ENCODE measurements at places on chromosomes 7 and 10.
A peak's percentile ranks its signal among the peaks of the same experiment; 100 is the strongest.

DNA sequence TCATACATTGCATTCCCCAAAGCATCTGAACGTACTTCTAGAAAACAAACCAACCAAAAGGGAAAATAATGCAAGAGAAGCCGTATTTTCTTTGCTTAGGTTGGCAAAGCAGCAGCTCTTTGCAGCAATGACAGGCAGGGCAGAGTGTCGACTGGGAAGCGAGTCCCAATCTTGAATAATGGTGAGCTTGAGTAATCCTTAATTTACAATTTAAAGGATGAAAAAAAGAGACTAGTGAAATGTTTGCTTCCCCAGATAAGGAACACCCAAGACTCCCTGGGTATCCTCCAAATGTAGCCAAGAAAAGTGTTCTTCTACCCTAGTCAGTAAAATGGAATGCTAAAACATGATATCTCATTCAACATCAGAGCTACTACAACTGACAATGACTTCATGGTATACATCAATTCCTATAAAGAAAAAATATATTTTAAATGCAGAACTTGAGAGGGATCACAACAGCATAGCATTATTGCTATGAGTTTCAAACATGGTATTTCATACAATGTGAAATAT, 32.0 kb downstream of the GPAM start:
- DNase-seq, result no peak

DNA sequence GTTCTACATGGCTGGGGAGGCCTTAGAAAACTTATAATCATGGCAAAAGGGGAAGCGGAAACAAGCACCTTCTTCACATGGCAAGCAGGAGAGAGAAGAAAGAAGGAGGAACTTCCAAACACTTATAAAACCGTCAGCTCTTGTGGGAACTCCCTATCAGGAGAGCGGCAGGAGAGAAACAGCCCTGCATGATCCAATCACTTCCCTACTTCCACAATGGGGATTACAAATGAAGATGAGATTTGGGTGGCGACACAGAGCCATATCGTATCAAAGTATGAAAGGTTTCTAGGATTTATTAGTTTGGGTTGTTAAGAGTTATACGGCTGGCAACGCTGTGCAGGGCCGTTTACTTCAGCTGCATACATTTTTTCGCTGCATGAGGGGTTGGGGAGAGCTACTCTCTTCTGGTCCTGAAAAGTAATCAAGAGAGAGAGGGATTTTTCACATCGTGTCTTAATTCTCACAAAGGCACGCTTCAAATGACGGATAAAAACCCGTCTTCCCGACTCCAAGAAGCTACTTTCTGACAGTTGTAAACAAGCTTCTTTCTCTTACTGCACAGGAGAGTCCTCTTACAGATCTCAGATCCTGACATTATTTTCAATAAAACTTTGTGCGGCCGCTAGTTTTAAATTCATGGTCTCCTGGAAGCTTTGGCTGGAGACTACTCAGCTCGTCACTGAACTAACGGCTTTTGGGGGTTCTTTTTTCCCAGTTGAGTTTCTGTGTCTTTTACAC, 751 bp upstream of the GTPBP10 start:
- no peak for DNase-seq

- peak; percentile 32 for DNase-seq
These were observed 76.7 kb downstream of the SFMBT2 start for GRCh38 chr10:7333961-7334641.

GRCh38 chr10:129467359-129468064, 471 bp downstream of the MGMT start:
- peak; percentile 63 for DNase-seq

GRCh38 chr10:12727832-12728215, 273.7 kb downstream of the CCDC3 start:
- DNase-seq, result no peak

- no peak for DNase-seq
These were observed 2.1 kb upstream of the DMBT1 start for GRCh38 chr10:122558452-122558851.
